Stimulated activated naive CD8-positive, alpha-beta T cell treated with anti-CD3 and anti-CD28 coated beads, Interleukin-15, Interleukin-2, amounts not matched to agents 100 U/mL and 50 U/mL, for 24 hours (primary cell): ENCODE measurements at places on chromosomes 12 and 14.

GRCh38 chr14:66378712-66379505 is 107.3 kb upstream of the CCDC196 start:
- DNase-seq, result no peak

GRCh38 chr14:65042731-65043372 is 56.2 kb downstream of the FNTB start:
- no peak for DNase-seq

- DNase-seq, result no peak
Observed at GRCh38 chr14:68075382-68076029, 255.9 kb downstream of the RAD51B start.

- DNase-seq, result no peak
Observed at GRCh38 chr12:63078906-63079305, 72.1 kb downstream of the AVPR1A start.

- no peak for DNase-seq
Observed at GRCh38 chr12:99917711-99918402, 66.9 kb downstream of the ANKS1B start.

DNA sequence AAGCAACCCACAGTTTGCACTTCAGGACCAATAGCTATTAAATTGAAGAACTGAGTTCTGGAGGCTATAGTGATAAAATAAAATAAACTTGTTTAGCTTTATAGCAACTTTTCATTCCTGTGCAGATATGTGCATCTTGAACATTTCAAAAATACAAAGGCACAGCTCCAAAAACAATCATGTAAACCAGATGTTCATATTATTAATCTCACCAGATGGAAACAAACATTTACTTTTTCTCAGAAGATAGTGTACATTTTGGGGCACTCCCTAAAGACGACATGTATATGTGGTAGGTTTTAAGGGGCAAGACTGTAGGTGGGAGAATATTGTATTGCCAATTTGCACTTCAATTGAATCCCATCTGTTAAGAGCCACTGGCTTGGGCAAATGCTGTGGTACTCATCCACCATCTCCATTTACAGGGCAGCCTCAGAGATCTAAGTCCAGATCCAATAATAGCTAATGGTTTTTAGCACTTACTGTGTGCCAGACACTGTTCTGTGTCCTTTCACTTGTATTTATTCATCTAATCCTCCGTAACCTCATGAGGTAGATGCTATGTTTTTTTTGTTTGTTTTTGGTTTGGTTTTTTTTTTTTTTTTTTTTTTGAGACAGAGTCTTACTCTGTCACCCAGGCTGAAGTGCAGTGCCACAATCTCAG is 49.1 kb downstream of the PTGER2 start:
- DNase-seq, result no peak

GRCh38 chr12:6049587-6049986 is 74.9 kb downstream of the VWF start:
- DNase-seq, result no peak

GRCh38 chr12:97805146-97805545 is 342.5 kb downstream of the RMST start:
- DNase-seq, result no peak

DNA sequence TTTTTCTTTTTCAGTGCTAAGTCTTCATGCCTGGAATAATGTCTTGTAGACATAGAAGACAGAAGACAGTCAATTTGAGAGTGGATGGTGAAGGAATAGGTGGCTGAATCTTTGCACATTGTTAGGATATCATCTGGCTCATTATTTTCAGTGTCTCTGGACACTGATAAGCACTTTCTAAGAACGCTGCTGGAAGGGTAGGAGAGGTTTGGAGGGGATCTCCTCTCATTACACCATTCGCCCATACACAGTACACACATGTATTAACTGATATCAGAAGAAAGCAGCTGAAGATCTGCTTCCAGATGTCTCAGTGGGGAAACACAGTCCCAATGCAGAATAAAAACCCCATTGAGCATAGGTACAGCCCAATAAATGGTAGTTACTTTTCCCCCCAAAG is 461.1 kb upstream of the DCN start:
- DNase-seq, result no peak

- DNase-seq, result no peak
Observed at GRCh38 chr12:110917467-110917866, 2.9 kb downstream of the MYL2 start.

DNA sequence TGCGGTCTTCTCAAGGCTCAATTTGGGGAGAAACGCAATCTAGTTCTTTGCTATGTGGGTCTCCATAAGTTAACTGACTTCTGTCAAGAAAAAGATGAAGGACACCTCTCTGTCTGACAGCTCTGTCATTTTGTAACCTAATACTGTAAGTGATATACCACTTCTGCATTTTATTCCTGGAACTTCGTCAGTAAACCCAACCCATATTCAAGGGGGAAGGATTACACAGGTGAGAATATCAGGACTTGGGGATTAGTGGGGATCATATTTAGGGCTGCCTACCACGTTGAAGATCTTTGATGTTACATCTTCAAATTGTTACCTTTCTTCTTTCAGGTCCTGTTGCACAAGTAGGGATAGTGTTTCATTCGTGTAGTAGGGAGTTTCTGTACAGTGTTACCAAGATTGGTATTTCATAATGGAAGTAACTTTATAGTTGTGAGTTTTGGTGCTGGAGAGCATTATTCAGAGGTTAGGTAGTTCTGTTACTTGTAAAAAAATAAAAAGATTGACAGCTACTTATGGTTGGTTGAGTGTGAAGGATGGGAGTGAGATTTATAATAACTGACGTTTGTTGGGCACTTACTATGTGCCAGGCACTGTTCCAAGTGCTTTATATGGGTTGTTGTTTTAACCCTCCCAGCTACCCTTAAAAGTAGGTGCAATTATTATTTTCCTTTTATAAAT is 1.6 kb downstream of the TMEM260 start:
- DNase-seq, result no peak

DNA sequence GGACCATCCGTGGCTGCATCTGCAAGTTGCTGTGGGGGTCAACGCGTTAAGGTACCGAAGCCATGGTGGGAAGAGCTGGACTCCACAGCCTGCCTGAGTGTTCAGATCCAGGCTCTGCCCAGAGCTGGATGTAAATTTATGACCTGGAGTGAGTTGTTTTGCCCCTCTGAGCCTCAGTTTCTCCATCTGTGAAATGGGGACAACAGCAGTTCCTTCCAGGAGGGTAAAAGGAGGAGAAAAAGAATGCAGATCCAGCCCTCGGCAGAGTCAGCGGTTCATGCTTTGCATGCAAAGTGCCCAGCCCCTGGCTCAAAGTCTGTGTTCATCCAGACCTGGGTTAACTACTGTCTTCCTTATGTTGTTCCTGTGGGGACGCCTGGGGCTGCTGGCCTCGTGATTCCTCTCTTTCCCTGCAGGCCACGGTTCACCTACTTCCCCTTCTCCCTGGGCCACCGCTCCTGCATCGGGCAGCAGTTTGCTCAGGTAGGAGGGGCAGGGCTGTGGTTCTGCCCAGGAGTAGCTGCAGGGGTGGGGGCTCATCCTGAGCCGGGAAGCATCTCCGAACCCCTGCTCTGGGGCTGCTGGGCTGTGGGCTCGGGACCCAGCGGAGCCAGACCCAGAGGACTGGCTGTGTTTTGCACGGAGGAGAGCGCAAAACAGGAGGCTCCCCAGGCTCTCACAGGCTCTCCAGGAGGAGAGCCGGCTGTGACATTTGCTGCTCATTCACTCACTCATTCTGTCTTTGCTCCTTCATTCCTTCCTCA is 41.9 kb downstream of the CYP46A1 start:
- DNase-seq, result no peak

DNA sequence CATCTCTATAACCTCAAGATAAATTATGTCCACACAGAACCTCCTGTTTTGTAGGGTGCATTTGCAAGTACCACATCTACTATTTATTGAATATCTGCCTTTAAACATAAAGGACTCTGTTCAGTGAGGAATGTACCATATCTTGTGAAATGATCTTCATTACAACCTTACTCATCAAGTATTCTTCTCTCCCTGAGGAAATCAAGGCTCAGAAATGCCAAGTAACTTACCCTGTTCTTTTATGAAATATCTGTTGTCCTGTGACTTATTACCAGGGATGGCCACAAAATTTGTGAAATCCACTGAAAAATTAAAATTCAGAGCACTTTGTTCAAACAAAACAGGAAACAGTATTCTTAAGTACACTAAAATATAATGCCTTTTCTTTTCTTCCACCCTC is 366.7 kb downstream of the GALC start:
- DNase-seq, result no peak

- no peak for DNase-seq
Observed at GRCh38 chr12:132106921-132107320, 37.2 kb downstream of the DDX51 start.

DNA sequence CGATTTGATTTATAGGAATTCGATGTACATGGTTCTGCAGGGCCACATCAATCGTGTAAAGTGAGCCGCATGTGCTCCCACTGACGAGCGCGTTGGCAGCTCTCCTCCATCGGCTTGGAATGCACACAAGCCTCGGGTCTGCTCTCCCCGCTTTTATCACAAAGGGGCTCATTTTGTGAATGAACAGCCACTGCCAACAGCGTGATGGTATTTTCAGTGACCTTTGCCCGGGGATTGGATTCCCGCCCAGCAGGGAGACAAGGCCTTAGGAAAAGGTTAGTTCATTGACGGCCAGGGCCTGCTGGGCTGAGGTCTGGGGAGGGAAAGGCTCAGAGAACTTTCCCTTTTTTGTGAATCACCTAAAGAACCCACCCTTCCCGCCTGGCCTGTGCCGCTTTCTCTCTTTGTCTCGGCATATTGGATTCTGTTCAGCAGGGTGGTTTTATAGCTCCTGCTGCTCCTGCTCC is 232.1 kb downstream of the MSRB3 start:
- no peak for DNase-seq

DNA sequence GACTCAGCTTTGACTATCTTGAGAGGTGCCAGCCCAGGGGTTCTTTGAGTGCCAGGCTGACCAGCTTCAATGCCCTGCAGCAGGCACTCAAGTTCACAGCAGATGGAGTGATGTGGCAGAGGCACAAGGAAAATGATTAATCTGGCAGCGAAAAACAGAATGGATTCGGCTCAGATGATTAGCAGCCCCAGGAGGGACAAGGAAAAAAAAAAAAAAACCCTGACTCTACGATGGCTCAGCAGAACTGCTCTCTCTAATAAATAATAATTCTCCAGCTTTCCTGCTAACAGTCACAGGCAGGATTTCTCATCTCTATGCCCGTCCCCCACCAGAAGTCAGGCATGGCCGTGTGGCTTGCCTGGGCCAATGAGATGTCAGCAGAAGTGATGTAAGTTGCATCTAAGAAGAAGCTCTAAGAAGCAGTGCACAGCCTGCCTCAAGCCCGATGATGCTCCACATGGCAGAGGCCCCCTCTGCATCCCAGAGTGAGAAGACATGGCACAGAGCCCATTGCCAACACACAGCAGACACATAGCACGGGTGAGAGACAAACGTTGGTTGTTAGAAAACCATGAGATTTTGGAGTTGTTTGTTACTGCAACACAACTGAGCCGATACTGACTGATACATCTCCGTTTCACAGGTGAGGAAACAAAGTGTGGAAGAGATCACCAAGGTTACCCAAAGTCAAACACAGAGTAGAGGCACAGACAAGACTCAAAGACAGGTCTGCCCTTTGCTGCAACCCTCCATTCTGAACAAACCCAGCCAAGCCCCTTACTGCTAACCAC is 111.0 kb downstream of the SCARB1 start:
- DNase-seq, result no peak

DNA sequence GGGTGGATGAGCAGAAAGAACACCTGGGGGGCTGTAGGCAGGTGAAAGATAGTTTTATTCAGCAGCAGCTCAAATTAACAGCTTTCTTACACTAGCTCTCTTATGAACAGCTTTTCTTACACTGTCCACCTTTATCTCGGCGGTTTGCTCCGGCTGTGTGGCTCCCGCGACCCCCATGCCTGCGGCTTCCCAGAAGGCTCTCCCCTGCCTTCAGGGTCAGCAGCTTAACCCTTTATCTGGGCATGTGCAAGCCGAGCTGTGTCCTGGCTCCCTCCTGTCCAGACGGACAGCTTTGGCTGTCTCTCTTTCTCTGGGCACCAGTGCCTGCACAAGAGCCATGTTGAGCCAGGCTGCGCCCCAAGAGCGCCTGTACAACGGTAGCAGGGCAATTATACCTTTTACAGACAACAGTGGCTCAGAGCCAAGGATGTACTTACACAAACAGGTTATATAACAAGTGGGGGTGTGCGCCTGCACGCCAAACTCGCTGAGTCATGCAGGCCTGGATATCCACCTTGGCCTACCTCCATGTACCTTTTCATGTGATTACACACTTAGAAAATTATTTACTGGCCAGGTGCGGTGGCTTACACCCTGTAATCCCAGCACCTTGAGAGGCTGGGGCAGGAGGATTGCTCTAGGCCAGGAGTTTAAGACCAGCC is 28.5 kb upstream of the KLHL42 start:
- DNase-seq, result no peak

- no peak for DNase-seq
Observed at GRCh38 chr12:111425655-111426054, 19.9 kb downstream of the SH2B3 start.

- no peak for DNase-seq
Observed at GRCh38 chr14:59377491-59377890, 87.7 kb downstream of the GPR135 start.

GRCh38 chr12:116806845-116807440 is 68.8 kb downstream of the RNFT2 start:
- DNase-seq, result no peak

- DNase-seq, result no peak
Observed at GRCh38 chr12:41140117-41140516, 48.0 kb upstream of the PDZRN4 start.

DNA sequence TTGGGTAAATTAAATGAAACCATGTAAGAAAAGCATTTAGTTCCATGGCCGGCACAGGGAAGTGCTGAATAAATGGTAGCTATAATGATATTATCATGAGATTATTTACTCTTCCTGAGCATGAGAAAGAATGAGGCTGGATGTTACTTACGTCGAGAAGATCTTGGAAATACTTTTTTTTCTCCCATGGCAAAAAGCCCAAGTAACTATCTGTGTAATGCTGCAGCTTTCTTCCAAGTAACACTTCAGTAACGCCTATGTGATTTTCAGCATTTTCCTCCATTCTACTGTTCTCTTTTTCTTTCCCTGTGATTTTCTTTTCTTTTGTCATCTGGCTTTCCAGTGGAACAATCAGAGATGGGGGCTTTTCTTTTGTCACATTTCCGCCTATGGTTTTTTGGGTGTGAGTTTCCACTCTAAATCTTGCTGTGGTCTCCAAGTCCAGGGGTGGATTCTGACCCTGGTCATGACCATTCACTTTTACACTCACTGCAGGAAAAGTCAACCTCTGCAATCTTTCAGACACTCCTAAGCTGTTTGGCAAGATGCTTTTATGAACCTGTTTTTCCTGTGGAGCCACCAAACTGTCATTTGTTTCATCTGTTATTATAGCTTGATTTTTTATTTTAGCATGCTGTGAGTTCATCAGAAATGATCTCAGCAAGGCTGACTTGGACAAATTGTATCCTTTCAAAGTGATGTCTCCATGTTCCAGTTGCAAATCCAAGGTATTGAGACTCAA is 25.0 kb upstream of the SYCP3 start:
- DNase-seq, result no peak

- DNase-seq, result no peak
Observed at GRCh38 chr12:69106482-69107118, 132.8 kb upstream of the CPSF6 start.

DNA sequence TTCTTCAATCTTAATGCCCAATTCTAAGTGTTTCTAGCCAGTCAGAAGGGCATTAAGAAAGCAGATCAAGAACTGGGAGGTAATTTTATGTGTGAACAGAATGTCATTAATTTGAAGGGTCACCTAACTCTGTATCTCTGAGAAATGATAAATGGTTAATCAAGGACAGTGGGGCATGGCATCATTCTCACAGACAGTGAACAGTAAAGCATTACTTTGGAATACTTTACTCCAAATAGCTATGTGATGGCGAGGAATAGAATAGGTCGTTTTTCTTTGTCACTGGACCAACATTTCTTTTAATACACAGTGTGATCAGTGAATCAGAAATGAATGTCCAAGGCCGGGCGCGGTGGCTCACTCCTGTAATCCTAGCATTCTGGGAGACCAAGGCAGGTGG is 166.1 kb upstream of the KRR1 start:
- no peak for DNase-seq
